ENCODE measurements at places on chromosomes 3 and 15. TPM values are rescaled to one million over a fixed set of nuclear protein-coding genes. Genes with fewer than 3 reads are reported as not detected.

The SLC12A1 gene
- total RNA-seq = not detected

The MCCC1 gene
- 24.0 TPM for total RNA-seq

The GOLGA8R gene
- total RNA-seq = 4.1 TPM

The THSD4 gene
- 5.4 TPM for total RNA-seq

The SLC15A2 gene
- 0.13 TPM for total RNA-seq

The GYG1 gene
- 70.6 TPM for total RNA-seq

The GABRR3 gene
- not detected for total RNA-seq

The SPTSSB gene
- 0.11 TPM for total RNA-seq

The UBE2E2 gene
- 67.2 TPM for total RNA-seq

The GOLGA6L9 gene
- 1.4 TPM for total RNA-seq

The CCR9 gene
- not detected for total RNA-seq

The ADAMTSL3 gene
- total RNA-seq = 6.0 TPM

The ACP3 gene
- not detected for total RNA-seq

The C3orf85 gene
- total RNA-seq = not detected

The PLA2G4E gene
- total RNA-seq = not detected

The SLC51A gene
- total RNA-seq = not detected

All from articular chondrocyte of knee joint (primary cell).